Fibroblast of pulmonary artery (primary cell): ENCODE measurements at places on chromosomes 2 and 18.
A peak's percentile ranks its signal among the peaks of the same experiment; 100 is the strongest.

GRCh38 chr18:46892842-46893241, 24.5 kb downstream of the PIAS2 start:
- no peak for DNase-seq

DNA sequence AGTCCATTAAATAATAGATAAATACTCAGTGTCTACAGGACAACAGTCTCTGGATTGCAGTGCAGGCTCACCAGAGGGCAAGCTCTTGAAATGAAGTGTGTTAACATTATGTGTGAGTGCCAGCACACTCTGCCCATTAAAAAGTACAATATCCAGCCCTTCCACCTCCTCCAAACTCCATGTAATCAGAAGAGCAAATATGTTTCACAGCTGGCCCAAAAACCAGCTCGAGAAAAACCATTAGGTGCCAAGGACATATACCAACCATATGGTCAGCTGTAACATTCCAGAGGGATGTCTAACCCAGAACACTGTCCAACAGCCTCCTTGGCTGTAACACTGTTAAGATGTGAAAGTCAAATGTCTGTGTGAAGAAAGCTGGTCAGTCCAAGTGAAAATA, 112.2 kb downstream of the ZNF385B start:
- peak; percentile 30 for DNase-seq

GRCh38 chr2:235833971-235834620, 334.1 kb downstream of the GBX2 start:
- DNase-seq, result no peak

DNA sequence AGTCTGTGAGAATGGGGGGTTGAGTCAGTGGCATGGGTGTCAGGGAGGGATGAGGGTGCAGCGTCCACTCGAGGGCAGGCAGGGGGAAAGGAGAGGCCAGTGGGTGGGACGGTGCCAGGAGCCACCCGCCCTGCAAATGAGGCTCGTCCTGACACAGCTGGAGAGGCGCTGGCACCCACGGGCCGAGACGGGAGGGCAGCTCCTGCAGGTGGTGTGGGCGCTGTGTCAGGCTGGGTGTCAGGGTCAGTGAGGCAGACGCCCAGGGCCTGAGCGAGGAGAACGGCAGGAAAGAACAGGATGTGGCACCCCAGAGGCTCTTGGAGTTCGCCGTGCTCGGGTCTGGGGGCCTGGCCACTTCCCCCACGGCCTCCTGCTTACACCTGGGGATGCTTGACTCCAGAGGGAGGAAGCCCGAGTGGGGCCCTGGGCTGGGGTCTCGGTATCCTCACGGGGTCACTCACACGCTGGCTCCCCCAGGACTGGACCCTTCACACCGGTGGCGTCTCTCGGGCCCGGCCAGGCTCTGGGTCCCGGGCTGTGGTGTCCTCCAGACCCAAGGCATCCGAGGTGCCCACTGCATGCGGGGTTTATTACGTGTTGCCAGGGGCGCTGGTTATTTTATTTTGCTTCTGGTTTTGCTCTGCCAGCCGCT, 130.5 kb upstream of the CTDP1 start:
- no peak for DNase-seq

GRCh38 chr18:44934901-44935300, 254.2 kb downstream of the SETBP1 start:
- DNase-seq, result no peak

GRCh38 chr2:47724221-47724981, 58.5 kb upstream of the MSH6 start:
- peak; percentile 6 for DNase-seq
